NCI-H1417 treated with DMSO at 0.1 percent for 48 hours (cell line): ENCODE measurements at places on chromosomes 4 and X.

DNA sequence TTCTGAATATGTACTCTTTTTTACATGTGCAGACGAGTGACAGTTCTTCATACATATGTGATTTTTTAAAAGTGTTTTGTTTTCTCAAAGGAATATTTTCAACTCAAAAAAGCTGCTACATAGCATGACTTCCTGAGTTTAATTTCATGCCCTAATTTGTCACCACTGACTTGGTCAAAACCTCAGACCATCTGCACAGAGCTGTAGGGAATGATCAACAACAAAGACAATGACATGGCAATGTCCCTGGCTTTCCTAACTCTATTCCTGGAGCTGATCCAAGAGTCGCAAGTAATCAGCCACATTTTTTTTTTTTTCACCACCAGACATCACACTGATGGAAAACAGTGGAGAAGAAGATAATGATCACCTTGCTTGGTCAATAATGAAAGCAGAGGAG is 97.7 kb downstream of the TMA16 start:
- DNase-seq: peak; percentile 24

- no peak for DNase-seq
Observed at GRCh38 chrX:9562851-9563250, 98.0 kb downstream of the TBL1X start.

- DNase-seq: no peak
Observed at GRCh38 chrX:134418317-134419113, 41.5 kb upstream of the HPRT1 start.

GRCh38 chrX:121084903-121085611 is 37.6 kb downstream of the GLUD2 start:
- DNase-seq: no peak

GRCh38 chrX:112670977-112671376 is 8.8 kb downstream of the LHFPL1 start:
- no peak for DNase-seq

DNA sequence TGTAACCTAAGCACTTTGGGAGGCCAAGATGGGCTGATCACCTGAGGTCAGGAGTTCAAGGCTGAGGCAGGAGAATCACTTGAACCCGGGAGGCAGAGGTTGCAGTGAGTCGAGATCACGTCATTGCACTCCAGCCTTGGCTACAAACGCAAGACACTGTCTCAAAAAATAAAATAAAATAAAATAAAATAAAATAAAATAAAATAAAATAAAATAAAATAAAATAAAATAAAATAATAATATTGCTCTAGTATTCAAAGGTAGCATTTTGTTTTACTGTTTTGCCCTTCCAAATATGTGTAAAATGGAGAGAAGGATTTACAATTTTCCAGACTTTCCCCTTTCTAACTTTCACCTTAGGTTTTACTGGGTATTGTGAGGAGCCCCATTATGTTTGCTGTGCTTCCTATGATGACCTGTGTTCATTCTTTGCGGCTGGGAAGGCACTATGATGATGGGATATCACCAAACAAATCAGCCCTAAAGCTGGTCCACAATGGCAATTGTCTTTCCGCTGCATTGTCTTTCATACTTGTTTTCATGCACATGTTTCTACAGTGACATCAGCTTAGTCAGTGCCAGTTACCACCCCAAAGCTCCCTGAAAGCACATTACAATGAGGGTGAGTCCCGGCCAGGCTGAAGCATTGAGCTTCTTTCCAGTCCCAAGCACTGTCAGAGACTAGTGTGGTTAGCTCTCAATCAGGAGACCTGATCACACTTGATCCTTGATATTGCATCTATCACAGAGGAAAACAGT is 50.8 kb downstream of the DTHD1 start:
- DNase-seq: no peak

DNA sequence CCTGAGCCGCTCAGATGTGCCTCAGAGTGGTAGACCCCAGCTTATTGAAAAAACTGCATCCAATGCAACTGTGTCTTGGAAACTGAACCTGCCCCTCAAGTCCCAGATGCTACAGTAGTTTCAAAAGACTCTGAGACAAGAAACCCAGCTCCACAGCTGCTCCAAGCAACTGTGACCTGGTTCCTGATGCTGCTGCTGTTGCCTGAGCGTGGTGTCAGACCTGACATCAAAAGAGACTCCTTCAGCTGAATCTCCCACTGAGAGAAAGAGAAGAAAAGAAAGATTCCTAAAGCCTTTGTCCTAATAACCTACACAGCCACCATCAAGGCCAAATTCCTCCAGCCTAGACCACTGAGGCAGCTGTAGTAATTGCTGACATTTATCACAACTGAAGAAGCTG is 630.1 kb downstream of the STIM2 start:
- no peak for DNase-seq

DNA sequence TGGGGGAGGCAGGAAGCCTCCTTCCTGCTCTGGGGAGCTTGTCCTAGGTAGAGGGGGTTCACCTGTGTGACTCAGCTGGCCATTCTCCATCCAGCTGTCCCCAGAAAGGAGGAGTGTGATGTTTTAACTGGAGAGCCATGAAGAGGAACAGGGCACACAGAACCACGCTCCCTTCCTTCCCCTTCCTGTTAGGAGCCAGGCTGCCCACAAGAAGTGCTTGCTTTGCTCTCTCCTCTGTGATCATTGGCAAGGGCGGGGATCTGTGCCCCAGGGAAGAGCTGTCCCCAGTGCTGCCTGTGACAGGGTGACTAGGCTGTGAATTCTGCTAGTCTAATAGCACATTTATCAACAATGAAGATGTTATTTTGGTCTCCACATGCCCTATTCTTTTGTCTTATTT is 169.6 kb upstream of the GATB start:
- DNase-seq: no peak

DNA sequence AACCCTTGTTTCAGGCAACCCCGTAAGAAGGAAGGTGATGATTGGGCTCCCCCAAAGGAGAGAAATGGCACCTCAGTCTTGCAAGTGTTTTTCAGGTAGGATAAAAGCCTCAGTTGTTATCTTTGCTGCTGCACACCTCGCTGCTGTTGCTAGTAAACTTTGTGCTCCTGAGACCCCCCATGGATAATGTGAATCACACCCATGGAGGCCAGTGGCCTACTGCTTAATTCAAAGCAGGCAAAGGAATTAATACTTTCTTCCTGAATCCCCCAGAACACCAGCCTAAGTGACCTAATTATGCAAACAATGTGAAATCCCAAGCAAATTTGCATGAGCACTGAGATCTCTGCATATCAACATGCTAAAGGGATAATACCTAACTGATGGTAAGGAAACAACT is 337.5 kb downstream of the GRIA2 start:
- no peak for DNase-seq

GRCh38 chrX:43631841-43632240 is 24.3 kb upstream of the MAOA start:
- DNase-seq: no peak

DNA sequence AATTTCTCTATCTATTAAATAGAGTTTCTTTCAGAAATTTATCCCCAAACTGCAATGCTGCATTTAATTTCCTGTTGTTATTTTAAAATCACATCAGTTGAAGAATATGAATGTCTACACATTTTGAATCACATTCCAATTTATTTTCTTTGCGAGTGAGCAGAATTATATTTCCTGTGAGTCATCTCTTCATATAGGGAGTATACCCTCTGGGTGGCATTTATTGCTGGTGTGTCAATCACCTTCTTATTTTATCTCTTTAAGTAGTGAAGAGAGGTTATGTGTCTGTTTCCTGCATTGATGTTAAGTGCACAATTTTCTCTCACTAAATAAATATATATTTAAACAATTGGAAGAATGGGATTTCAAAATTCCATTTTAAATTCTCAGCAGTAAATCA is 511.0 kb upstream of the ATOH1 start:
- no peak for DNase-seq
